Stimulated activated CD4-positive, alpha-beta T cell treated with anti-CD3 and anti-CD28 coated beads, Interleukin-1b, Interleukin-23, amount 100 ng/mL, for 4 hours (primary cell): ENCODE measurements at places on chromosomes 4 and X.

- no peak for DNase-seq
Measured at GRCh38 chrX:148523303-148524080, 23.1 kb downstream of the AFF2 start.

- no peak for DNase-seq
Measured at GRCh38 chr4:14564281-14564680, 438.0 kb upstream of the CPEB2 start.

- no peak for DNase-seq
Measured at GRCh38 chr4:42633605-42634388, 23.1 kb downstream of the ATP8A1 start.

DNA sequence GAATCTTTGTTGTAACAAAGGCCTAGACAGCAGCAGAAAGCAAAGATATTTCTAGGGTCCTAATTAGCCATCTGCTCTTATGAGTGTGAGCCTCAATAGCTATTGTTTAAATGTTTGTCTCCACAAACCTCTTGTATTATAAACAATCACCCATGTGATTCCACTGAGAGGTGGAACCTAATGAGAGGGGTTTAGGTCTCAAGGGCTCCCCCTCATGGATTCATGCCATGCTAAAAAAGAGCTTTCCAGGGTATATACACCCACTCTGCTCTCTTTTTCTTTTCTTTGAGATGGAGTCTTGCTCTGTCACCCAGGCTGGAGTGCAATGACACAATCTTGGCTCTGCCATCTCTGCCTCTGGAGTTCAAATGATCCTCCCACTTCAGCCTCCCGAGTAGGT, 42.1 kb downstream of the TRIM61 start:
- DNase-seq: no peak

GRCh38 chr4:13325744-13326143, 158.4 kb downstream of the RAB28 start:
- DNase-seq: no peak

DNA sequence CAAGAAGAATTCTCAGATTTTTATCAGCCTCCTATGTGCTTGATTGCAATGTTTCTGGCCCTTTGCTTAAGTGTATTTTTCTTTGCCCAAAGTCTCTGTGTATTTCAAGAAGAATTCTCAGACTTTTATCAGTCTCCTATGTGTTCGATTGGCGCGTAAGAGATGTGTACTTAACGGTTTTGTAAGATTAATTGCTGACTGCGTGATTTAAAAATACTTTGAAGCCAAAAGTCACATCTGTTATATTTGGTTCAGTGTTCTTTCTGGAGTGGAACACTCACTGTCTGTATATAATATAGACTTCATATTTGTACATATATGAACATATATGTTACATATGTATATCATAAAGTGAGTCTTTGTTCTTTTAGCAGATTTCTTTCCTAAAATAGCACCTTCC, 11.4 kb downstream of the SCML1 start:
- no peak for DNase-seq
